ENCODE measurements at places on chromosomes 3 and 15. TPM values are rescaled to one million over a fixed set of nuclear protein-coding genes. Genes with fewer than 3 reads are reported as not detected.

The UPK1B gene
- total RNA-seq: 32.8 TPM

The ACSBG1 gene
- 0.49 TPM for total RNA-seq

The FSTL1 gene
- 18.5 TPM for total RNA-seq

The SAXO2 gene
- total RNA-seq: 1.9 TPM

The KLHL6 gene
- total RNA-seq: not detected

The TSC22D2 gene
- total RNA-seq: 40.9 TPM

The OR5H2 gene
- total RNA-seq: not detected

The AMT gene
- 9.7 TPM for total RNA-seq

The ZSCAN2 gene
- 18.0 TPM for total RNA-seq

The ST8SIA2 gene
- not detected for total RNA-seq

The GADL1 gene
- not detected for total RNA-seq

The CELF6 gene
- 0.19 TPM for total RNA-seq

The CLRN1 gene
- not detected for total RNA-seq

The VGLL3 gene
- total RNA-seq: 40.0 TPM

The PIGX gene
- total RNA-seq: 31.2 TPM

The LRRIQ4 gene
- total RNA-seq: 0.27 TPM

The PRR20G gene
- total RNA-seq: not detected

The SLC27A2 gene
- total RNA-seq: 14.0 TPM

The TMEM212 gene
- total RNA-seq: not detected

The GOLGA8K gene
- total RNA-seq: not detected

The AHSG gene
- 0.24 TPM for total RNA-seq

The RHOA gene
- total RNA-seq: 313 TPM

The STXBP5L gene
- total RNA-seq: not detected

Measured in Calu3 (cell line).